ENCODE measurements at places on chromosomes 16 and 17.

- DNase-seq = no peak
These were observed 5.8 kb upstream of the MEIOB start for GRCh38 chr16:1877804-1878203.

- no peak for DNase-seq
These were observed 6.3 kb downstream of the C17orf78 start for GRCh38 chr17:37382056-37382455.

GRCh38 chr16:85360323-85361277, 248.3 kb upstream of the CIBAR2 start:
- DNase-seq = no peak

DNA sequence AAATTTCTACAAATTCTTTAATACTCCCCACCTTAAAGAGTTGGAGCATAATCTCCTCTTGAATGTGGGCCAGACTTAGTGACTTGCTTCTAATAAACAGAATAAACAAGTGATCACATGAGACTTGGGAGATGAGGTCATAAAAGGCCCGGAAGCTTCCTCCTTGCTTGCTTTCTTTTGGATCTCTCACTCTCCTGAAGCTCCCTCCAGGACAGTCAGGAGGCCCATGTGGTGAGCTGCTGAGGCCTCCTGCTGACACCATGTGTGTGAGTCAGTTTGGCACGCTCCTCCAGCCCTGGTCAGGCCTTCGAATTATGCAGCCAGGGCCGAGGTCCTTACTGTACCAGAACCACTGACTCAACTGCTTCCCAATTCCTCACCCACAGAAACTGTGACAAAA, 53.2 kb downstream of the NDEL1 start:
- no peak for DNase-seq

DNA sequence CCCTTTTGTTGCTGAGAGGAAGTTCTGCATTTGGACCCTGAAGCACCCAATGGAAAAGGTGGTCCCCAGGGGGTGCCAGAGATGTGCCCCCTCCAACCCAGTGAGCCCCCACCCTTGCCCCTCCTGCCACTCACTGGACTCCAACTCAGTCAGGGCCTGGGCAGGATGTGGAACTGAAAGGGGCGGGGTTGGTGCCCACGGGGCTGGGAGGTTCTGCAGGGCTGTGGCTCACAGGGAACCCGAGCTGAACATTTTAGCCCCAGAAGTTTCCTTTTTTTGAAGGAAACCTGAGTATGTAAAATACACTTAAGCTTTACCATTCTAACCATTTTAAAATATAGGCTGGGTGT, 15.8 kb upstream of the OGFOD3 start:
- no peak for DNase-seq

- no peak for DNase-seq
These were observed 441 bp downstream of the CMTM4 start for GRCh38 chr16:66695935-66696668.

- no peak for DNase-seq
These were observed 10.9 kb upstream of the ST6GALNAC1 start for GRCh38 chr17:76654408-76654807.

DNA sequence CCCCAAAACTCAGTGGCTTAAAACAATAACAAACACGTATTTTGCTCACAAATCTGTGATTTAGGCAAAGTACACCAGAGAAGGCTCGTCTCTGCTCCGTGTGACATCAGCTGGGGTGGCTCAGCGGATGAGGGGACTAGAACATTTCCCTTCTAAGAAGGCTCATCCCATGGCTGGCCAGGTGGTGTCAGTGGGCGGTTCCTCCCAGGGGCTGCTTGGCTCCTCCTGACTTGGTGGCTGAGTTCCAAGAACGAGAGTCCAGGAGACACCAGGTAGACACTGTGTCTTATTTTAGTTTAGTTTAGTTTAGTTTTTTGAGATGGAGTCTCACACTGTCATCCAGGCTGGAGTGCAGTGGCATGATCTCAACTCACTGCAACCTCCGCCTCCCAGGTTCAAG, 5.6 kb upstream of the CHMP6 start:
- no peak for DNase-seq

DNA sequence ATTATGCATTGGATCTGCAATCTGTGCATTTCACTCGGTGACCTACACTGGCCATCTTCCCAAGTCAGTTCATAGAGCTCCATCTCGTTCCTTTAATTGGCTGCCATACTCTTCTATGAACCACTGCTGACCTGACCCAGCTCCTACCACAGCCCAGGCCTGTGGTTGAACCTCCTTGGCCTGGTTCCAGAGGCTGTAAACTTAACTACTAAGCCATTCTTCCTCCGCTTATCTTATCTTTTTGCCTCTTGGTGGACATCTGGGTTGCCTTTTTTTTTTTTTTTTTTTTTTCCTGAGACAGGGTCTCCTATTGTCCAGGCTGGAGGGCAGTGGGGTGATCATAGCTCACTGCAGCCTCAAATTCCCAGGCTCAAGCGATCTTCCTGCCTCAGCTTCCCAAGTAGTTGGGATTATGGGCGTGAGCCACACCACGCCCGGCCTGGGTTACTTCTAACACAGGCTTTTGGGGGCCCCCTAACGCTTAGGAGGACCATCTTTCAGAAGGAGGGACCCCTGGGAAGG, 18.3 kb downstream of the COQ7 start:
- no peak for DNase-seq

- no peak for DNase-seq
These were observed 79.4 kb upstream of the KSR1 start for GRCh38 chr17:27376637-27377547.

DNA sequence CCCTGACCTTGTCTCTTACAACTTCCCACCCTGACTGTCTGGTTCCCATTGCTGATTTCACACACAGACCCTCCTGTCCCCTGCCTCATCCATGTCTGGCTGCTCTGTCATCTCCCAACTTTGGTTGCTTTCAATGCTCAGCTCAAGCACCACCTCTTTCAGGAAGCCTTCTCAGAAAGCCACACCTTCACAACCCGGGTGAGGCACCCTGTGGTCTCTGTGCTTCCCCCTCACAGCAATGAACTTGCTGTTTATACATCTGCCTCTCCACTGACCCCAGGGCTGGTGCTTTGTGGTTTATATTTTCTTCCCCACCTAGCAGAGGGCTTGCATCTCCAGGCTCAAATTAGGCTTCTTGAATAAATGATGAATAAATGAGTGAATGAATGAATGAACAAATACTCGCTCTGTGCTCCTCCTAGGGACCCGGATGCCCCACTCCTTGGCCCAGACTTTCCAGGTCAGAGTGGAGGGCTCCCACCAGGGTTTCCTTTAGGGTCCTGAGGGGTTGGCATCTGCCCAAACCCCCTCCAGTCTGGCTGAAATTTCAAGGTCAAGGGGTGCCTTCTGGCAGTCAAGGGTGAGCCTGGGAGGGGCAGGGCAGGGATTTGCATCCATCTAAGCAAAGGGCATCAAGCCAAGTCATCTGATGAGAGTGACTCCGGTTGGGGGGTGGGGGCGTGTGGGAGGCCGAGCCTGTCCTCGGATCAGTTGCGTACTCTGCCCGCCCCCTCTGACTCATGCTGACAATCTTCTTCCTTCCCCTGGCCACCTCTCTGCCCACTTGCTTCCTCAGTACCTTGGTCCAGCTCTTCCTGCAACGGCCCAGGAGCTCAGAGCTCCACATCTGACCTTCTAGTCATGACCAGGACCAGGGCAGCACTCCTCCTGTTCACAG, at the start of gene ITGAX:
ITGAX (plus strand) TSS at position 783 of the 898 bp plus-strand sequence; CDS start at position 862, 79 bp downstream.
- DNase-seq = no peak

Measured in activated CD4-positive, alpha-beta T cell treated with anti-CD3 and anti-CD28 coated beads, Interleukin-2, amount 50 U/mL, for 24 hours (primary cell).